ENCODE measurements at places on chromosomes 13 and 19.
A peak's percentile ranks its signal among the peaks of the same experiment; 100 is the strongest.

GRCh38 chr19:29329460-29330134, 116.6 kb upstream of the UQCRFS1 start:
- peak; percentile 75 for DNase-seq

GRCh38 chr13:21058361-21058760, 3.0 kb downstream of the LATS2 start:
- DNase-seq: peak; percentile 19

GRCh38 chr13:111265006-111265700, 55.3 kb upstream of the TEX29 start:
- no peak for DNase-seq

GRCh38 chr13:26468265-26468801, 89.2 kb upstream of the WASF3 start:
- no peak for DNase-seq

DNA sequence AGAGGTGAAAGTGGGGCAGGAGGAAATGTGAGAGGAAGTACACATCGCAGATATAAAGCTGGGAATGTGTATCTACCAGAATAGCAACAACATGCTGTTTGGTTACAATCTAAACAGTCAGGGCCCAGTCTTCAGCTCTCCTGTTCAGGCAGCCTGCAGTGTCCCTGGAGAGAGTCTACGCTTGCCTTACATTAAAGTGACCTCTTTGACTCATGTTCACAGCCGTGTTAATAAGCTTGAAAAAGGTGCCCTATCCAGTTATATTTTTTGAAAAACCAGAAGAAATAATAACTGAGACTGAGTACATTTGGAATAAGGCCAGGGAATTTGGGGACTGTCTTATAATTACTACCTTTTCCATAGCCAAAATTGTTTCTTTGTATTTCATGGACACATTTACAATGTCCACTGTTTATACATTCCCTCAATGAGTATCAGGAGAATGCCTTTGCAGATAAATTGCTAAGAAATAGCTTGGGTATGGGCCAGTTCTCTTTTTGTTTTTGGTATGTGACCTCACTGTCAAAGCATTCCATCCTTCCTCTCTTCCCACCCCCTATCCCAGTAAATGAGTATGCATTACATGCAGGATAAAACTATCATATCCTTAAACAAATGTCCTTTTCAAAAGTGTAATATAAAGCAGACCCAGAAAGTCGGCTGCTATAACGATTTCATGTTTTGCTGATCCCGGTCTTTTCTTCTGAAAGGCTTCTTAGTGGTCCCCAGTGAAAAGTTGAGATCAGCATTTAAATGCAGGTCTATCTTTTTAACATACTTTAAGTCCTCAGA, 82.6 kb downstream of the PCDH9 start:
- DNase-seq: peak; percentile 73

DNA sequence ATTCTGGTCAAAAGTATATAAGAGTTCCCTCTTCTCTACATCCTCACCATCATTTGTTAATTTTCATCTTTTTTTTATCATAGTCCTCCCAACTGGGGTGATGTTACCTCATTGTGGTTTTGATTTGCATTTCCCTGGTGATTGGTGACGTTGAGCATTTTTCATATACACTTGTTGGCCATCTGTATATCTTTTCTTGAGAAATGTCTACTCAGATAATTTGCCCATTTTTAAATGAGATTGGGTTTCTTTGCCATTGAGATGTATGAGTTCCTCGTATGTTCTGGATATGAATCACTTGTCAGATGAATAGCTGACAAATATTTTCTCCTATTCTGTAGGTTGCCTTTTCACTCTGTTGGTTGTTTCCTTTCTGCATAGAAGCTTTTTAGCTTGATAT, 2.4 kb downstream of the CD33 start:
- DNase-seq: no peak

- no peak for DNase-seq
Measured at GRCh38 chr13:104759069-104759468, 1692.9 kb upstream of the SLC10A2 start.

GRCh38 chr19:33826521-33826920, 29.9 kb downstream of the KCTD15 start:
- DNase-seq: no peak

- no peak for DNase-seq
Measured at GRCh38 chr13:48132961-48133360, 38.1 kb upstream of the MED4 start.

- no peak for DNase-seq
Measured at GRCh38 chr19:41575998-41576397, at the start of gene CEACAM21. CEACAM21 (plus strand) TSS chr19:41576166; CDS start chr19:41576275, 109 bp downstream.

GRCh38 chr19:5799247-5800241, 5.3 kb upstream of the NRTN start:
- no peak for DNase-seq

DNA sequence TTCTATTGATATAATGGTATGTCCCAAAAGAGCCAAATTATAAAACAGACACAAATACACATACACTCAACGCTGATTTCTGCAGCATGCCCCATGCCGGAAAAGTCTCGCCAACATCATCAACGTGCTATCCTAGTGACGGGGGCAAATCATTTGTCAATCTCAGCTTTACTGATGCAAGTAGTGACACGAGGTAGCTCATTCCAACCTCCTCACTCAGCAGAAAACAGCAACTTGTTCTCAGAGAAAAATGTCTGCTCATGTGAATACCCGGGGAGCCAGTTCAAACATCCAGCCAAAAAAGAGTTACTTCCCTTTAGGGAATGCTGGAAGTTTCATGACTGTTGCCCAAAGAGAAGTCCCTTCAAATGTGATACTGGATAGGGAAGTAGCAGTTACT, 46.3 kb downstream of the SOX21 start:
- no peak for DNase-seq

DNA sequence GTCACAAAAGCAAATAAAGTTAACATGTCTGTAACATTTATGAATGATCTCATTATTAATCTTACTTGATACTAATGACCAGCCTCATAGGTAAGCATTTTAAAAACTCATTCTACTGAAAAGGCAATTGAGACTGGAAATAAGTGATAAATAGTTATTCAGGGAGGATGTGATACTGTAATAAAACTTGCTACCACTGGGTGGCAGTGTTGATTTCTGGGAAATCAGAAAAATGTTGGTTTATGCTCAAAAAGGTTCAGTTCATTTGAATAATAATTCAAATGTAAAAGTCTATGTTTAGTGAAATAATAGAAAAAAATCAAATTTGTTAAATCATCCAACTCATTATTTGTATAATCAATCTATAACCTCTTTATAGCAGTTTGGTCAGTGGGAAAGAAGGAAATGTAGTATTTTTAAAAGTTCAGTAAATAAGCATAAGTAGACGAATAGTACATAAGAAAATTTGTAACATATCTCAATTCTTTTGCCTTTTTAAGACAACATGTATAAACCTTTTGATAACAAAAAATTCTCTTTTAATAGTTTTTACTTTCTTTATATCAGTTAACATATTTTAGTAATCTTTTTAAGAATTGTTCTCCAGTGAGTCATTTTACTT, 9.6 kb downstream of the ABHD13 start:
- DNase-seq: peak; percentile 72

- no peak for DNase-seq
Measured at GRCh38 chr19:19257137-19257536, 16.0 kb downstream of the TM6SF2 start.

DNA sequence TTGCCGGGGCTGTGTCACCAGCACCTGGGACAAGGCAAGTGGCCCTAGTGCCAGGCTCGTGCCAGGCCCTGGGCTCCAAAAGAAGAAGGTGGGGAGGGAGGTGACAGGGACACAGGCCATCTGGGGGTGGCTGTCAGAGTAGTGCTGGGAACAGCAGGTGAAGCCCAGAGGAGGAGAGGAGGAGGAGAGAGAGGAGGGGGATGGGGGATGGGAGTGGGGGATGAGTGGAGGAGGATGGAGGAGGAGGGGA, 18.7 kb downstream of the LSM4 start:
- no peak for DNase-seq
